ENCODE measurements at places on chromosomes 1 and 21.

DNA sequence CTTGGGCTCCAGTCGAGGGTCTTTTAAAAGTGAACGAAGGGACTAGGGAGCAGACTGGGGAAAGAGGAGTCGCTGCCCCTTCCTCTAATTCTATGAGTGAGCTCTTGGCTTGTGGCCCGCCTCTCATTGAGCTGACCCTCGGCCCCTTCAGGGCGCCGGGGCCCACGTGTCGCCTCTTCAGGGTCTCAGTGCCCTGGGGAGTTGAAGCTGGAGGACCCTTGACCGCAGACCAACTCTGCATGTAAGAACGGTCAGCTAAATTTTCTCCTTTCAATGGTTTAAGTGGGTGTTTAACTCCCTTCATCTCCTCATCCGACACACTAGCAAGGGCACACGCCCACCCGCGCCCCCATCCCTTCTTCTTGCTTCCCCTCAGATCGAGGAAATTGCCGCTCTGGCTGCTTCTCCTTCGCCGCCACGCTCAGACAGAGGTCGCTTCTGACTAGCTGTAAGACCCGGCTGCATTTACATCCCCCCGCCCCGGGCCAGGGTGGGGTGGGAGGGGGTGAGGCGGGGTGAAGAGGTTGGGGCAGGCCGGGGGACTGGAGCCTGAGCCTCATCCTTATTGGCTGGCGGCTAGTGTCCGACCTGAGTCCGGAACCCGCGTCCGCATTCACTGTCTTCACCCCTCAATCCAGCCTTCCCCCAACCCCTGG lies 10.9 kb downstream of the NR5A2 start:
- no peak for DNase-seq

- no peak for DNase-seq
Measured at GRCh38 chr1:109764561-109765482, 1.1 kb upstream of the EPS8L3 start.

DNA sequence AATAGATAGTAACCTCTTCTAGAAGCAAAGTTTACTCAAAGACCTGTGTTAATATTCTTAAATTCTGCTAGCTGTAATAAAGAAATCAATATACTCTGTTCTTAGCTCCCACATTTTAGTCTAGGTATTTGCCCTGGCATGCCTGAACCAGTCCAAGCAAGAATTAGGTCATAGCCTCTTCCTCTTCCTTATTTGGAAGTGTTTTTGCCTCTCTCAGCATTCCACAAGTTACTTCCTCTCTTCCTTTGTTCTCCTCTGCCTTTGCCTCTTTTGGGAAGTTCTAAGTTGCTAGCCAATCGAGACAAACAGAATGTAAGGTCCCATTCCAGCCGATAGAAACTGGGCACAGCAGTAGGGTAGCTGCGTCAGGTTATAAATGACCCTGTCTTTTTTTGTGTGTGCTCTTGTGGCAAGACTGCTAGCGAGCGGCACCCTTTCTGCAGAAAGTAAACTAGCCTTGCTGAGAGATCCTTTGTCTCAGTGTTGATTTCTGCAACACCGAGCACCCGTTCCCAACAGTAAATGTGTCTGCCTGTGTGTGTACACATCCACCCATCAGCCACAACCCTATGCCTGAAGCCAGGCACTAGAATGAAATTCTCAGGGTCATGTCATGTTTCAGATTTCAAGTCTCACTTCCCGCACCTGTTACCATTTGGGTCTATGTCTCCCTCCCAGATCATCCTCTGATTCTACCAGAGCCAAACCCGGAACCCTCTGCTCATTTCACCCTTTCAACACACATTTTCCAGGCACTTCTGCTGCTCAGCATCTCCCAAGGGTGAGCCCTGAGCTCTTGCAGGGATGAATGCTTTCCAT lies 37.5 kb downstream of the LRRC3 start:
- DNase-seq, result no peak

DNA sequence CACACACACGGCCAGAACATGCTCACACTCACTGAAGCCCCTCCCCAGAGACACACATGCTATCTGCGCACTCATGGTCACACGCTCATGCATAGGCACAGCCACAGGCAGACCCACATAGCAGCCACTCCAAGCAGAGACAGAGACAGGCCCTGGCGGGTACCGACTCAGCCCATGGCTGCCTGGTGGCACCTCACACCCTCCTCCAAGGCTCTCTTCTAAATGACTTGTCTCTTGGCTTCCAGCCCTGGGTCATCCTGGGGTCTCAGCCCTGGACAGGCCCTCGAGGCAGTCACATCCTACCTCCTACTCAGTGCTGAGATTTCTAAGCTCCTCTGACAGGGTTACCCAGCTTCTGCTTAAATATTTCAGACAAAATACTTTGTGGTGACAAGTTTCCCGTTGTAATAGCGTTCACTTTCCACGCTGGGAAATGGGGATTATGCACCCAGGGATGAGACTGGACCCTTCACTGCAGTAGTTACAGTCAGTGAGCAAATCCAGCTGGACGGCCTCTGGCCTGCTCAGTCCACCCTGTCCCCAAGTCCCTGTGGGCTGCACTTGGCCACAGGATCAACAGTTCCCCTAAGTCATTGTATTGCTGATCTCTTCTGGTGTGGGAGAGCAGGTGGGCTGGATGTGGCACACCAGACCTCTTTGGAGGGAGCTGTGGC lies 2.9 kb upstream of the NFASC start:
- DNase-seq, result no peak

GRCh38 chr1:167648978-167649744 lies 19.1 kb downstream of the RCSD1 start:
- no peak for DNase-seq

- no peak for DNase-seq
Measured at GRCh38 chr1:194950584-194950983, 1657.7 kb downstream of the KCNT2 start.

DNA sequence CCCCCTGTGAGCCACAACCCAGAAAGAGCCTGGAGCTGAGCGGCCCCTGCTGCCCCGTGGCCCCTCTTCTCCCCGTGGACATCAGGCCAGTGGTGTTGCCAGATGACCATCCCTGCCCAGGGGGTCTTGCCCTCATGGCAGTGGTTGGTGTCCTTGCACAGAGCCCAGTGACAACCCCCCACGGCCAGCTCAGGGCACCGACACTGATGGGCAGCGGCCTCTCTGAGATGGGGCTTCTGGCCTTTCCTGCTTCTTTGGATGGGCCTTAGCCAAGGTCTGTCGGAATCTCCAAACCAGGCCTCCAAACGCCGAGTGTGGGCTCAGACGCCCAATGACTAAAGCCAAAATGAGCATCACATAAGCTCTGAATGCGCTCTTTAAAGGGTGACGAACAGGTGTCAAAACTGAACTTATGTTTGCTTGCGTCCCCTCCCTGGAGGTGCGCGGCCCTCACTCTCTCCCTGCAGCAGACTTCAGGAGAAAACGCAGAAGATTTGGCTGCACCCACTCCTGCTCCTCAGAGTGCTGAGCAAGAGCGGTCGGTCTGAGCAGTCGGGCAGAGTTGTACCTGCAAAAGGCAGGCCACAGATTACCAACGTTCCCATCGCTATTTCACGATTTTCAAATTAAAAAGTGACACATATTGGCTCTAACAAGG lies 41.9 kb downstream of the UBE2G2 start:
- no peak for DNase-seq

DNA sequence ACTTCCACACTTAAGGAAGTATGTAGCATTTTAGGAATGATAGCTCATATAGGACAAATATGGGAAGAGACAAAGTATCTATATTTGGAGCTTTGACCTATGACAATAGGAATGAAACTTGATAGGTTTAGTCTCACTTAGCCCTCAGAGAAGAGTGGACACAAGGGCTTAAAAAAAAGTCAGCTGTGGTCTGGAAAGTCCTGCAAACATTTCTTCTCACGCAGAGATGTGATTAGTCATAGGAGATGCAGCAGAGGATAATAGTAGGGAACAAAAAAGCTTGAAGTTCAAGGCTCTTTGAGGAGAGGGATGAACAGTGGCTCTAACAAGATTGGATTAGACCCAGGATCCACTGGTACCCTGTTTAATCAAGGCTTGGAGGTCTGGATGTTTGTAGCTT lies 14.8 kb upstream of the RNF220 start:
- DNase-seq, result no peak

GRCh38 chr1:212860713-212861581 lies 2.9 kb downstream of the FLVCR1 start:
- no peak for DNase-seq

DNA sequence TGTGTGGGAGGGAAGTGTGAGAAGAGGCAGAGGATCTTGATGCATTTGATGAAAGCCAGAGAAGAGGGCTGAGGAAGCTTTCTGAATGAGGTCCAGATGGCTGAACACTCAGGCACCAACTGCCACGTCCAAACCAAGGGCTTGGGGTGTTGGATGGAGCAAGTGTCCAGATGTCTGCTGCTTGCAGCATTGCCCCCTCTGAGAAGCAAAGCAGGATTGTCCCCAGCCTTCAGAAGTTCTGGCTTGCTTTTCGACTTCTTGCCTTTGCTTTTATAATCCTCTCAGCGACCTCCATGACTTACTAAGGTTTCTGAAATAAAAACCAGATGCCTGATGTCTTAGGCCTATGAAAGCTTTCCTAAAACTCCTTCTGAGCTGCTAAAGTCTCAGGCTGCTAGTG lies 182.5 kb downstream of the HUNK start:
- DNase-seq, result no peak

DNA sequence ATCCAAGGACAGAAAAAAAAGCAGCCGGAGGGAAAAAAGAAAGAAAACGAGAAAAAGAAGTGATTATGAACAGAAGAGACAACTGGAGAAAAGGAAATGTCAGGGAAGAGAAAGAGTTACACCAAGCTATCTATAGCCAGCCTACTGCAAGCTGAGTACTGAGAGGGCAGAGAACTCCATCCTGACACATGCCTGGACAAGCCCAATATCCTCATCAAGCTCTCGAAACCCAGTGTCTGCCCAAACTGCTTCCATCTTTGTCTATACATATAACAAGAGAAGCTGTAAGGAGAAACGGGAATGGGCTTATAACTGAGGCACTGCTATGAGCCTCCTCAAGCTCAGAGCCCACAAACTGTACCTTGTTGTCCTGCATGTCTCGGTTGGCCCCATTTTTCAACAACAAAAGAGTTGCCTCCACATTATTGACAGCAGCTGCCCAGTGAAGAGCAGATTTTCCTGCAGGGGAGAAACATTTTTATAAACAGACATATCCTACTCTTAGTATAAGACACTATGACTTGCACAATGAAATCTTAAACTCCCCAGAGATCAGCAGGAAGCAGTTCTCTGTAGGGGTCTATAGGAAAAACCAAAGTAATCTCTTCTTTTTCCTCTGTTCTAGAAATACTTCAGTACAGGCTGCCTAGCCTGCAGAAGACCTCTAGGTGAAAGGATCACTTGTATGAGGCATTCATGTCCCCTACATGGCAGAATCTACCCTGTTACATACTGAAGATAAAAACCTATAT lies 21.2 kb upstream of the ADAM30 start:
- no peak for DNase-seq

DNA sequence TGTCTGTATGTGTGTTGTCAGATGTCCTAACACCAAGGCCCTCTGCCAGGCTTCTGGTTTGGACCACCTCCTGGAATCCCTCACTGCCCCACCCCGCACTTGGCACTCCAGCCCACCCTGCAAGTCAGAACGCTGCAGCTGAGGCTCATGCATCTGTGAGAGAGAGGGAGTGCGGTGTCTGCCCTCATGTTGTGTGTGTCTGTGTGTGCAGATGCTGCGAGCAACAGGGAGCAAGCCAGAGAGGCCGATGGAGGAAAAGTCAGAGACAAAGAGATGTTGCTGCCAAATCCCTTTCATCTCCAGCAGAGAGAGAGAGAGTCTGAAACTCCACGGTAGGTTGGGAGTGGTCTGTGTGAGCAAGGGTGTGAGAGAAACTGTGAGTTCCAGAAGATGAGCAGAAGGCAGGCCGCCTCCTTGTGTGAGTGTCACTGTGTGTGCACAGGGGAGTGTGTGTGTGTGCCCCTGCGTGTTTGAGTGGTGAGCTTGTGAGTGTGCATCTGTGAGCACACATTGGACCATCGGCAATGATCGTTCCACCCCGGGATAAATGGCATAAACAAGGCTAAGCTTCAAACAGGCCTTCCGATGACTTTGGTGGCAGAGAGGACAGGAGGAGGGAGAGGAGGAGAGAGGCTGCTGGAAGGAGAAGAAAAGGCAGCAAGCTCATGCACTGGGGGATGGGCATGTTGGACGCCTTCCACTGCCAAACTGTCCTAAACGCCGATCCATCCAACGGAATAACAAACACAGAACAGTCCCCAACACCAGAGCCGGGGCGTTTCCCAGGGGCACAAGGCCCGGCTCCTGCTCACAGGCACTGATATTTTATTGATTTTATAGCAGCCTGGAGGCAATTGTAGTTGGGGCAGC lies 99.2 kb upstream of the GRIK3 start:
- no peak for DNase-seq

DNA sequence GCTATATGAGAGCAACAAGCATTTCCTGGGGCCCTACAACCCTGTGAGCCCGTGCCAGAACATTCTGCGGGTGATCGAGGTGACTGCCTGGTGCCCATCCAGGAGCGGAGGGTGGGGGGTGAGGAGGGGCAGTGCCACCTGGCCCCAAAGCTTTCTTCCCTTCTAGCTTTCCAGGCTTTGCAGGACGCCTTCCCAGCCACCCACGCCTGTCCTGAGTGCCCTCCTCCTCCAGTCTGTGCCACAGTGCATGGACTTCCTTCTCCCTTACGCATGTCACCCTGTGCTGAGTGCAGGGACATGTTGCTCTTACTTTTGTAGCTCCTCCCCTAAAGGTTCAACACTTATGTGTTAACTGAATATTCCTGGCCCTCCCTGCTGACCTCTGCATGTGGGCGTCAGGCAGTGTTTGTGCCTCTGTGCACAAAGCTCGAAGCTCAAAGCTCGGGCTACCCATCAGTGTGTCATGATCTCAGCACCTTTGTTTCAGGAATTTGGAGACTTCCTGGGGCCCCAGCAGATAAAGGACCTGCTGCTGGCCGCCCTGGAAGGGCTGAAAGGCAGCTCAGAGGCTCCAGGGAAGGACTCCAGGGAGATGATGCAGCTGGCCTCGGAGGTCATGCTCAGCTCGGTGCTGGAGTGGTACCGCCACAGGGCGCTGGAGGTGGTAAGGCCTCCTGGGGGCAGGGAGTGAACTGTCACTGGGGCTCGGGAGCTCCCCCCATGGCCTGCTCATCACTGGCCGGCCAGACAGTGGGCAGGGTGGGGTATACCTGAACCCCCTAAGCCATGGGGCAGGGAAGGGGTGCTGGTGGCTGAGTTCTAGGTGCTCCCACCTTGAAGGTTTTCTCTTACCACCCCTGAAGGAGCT lies 36.7 kb upstream of the TTC4 start:
- DNase-seq, result no peak

- no peak for DNase-seq
Measured at GRCh38 chr1:167116174-167116573, 22.3 kb downstream of the STYXL2 start.

Measured in activated CD4-positive, alpha-beta memory T cell treated with anti-CD3 and anti-CD28 coated beads, Interleukin-2, amount 10 ng/mL, durations not matched to agents 7 days and 5 days (primary cell).